ENCODE measurements at places on chromosomes 1 and 21.
A peak's percentile ranks its signal among the peaks of the same experiment; 100 is the strongest.

DNA sequence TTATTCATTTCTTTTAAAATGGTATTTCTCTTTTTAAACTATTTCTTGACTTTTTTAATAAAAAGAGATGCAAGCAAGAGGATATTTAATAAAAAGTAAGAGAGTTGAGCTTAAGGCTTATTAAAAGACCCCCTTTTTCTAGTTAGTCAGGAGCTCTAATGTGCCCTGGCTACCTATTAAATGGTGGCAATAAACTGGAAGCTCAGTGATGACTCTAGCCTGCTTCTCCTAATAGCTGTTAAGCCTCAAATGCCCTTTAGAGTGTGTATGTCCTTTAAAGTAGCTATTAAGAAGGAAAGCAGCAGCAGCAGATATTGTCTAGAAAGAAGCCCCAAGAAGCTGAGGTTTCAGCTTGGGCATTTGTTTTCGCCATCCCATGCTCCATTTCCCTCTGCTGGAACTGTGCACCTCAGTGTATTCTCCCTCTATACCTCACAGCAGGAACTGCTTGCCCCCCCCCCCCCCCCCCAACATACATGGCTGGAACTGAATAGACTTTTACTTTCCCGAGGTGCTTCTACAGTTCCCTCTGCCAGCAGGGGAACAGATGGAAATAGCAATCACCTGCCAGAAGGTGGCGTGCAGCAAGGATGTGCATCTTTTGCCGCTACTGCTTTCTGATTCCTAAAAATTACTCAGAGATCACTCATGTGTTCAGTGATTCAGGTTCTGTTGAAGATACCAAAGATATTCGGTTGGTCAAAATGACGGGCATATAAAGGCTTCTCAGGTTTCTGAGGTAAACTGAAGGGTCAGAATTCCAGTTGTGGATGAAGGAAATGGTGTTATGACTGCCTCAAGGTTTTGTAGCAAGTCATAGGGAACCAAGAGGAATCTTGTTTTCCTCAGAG is 2.5 kb downstream of the RGS4 start:
- DNase-seq: peak; percentile 46

DNA sequence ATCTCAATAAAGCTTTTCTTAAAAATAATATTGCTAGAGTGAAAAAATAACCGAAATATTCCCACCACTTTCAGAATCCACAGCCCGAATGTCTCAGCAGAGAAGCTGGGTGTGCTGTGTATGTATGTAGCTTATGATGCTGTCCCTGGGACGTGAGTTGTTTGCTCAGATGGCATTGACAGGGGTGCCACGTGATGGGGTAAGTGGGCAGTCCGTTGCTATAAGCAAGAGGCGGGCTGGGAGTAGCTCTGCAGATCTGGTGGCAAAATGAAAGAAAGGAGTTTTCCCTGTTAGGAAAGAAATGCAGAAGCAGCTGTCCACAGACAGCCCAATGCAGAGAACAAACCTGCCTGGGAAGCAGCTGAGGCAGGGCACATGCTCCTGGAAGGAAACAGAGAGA is 3.8 kb upstream of the FAM20B start:
- no peak for DNase-seq

GRCh38 chr1:79104617-79105016 is 98.1 kb upstream of the ADGRL4 start:
- no peak for DNase-seq

DNA sequence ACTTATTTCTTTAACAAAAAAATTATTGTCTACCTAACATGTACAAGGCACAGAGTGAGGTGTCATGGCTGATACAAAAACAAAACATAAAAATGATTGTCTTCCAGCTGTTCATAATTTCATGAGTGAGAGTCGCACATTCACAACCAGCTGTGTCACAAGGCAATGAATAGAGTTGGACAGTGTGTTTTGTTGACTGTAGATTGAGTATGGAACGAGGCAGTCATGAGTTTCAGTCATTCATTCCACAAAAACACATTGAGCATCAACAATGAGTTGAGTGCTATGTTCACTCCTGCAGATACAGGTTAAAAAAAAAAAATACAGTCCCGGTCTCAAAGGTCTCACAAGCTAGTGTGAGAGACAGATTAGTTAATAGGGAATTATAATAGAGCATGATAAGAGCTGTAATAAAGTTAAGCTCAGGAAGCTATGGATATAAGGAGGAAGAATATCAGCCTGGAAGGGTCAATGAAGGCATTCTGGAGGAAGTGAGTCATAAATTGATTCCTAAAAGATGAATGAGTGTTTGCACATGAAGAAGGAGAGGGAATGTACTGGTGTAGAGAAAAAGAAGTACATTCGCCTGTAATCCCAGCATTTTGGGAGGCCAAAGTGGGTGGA is 47.8 kb upstream of the ARHGAP29 start:
- no peak for DNase-seq

DNA sequence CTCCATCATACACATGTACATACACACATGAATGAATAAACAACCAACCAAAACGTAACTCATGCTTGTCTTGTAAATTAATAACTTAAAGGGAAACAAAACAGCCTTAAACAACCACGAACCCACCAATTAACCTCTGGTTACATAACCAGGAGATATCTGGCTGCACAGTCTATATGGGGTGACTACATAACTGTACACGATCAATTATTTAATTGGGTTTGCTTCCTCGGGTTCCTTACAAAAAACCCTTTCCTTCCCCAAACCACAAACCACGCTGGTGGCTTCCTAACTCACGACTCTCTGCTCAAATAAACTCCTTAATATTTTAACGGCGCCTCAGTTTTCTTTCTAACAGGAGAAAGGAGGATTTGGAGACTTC is 744 bp downstream of the ZNF670 start:
- DNase-seq: no peak

GRCh38 chr1:9340172-9340854 is 47.6 kb downstream of the SPSB1 start:
- DNase-seq: no peak

DNA sequence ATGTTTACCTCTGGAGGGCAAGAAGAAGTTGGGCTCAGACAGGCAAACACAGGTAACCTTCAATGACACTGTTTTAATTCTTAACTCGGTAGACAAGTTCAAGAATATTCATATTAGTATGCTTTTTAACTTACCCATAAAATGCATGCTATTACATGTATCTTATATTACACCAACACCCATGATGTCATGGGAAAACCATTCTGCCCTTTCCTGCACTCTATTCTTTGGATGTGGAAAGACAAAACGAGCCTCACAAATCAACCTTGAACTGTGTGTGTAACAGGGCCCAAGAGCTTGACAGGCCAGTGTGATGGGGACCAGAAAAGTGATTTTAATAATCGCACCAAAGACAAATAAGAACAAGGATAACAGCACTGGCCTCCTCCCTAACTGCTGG is 22.6 kb upstream of the RAP1GAP start:
- no peak for DNase-seq

GRCh38 chr1:170010443-170010842 is 64.1 kb downstream of the KIFAP3 start:
- peak; percentile 31 for DNase-seq

DNA sequence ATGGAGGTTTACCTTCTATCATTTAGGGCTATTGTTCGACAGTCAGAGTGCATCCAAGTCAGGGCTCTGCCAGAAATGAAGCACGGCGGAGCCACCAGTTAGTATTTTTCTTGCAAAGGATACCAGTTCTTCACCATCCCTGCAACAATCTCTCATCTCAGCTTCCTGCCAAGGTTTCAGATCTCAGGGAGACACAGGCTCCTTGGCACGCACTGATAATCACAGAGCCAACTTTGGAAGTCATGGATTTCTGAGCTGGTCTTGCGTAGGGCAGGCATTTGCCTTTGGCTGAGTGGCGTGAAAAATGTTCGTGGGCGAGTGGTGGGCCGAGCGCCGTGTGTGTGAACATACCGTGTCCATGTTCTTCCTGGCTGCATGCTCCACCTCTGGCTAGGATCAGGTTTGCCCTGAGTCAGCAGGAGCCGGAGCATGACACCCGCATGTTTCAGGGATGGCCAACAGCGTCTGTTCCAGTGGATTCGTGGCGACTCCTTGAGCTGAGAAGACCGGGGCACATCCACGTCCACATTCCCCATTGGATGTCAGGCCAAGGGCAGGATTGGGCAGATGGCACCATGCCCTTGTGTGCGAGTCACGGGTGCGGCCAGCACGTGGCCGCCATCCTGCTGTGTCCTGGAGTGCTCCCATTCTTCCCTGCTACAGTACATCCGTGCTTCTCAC is 118.5 kb upstream of the C1orf174 start:
- DNase-seq: no peak

DNA sequence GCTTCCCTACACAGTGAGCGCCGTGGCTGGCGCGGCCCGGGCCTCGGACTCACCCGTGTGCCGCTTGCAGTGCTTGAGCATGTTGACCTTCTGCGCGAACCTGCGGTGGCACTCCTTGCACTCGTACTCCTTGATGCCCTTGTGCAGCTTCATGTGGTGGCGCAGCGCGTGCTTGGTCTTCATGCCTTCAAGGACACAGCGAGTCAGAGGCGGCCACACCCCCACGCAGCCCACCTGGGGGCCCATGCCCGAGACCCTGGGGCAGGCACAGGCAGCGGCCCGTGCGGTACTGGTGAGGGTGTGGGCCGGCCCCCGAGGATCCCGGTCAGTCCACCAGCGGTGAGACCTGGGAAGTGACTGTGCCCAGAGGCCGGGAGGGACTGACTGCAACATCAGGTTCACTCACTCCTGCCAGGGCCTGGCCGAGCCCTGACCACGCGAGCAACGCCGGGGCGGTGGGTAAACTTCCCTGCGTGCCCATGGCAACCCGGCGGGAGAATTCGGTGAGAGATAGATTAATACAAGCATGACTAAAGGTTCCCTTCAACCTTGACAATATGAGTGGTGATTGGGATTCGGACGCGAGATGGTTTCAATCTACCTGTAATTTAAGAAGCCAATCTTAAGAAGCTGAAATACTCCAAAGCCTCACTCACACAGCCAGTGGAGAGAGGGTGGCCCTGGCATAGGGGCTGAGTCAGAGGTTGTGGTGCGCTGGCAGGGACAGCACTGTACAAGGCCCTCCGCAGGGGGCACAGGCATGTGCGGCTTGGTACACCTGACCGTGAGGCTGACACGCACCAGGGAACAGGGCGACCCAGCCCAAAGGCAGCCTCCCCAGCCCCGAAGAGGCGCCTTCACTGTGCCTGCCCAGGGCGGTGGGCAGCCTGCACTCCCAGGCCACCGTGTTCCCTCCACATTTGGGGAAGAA is 49.1 kb upstream of the RIPK4 start:
- no peak for DNase-seq

- no peak for DNase-seq
Measured at GRCh38 chr1:225642177-225642576, 10.7 kb downstream of the ENAH start.

GRCh38 chr1:119318466-119319309 is 49.9 kb upstream of the HAO2 start:
- no peak for DNase-seq
